ENCODE measurements at places on chromosomes 11 and 22.
A peak's percentile ranks its signal among the peaks of the same experiment; 100 is the strongest.

DNA sequence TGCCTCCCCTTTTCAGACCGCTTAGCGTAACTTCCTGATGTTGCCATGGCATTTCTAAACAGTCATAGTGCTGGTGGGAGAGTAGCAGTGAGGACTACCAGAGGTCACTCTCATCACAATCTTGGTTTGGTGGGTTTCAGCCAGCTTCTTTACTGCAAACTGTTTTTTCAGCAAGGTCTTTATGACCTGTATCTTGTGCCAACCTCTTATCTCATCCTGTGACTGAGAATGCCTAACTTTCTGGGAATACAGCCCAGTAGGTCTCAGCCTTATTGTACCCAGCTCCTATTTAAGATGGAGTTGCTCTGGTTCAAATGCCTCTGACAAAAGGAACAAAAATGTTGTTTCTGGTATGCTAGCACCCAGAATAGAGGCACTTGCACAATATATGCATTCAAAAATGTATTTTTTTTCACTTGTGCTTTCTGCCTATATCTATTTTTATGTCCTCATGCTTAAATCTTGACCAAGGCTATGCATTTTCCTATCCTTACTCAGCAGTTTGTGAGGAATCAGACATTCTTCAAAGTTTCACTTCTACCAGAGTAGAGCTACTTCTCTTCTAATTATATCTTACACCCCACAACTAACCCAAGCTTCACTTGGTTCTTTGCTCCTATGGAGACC lies 16.1 kb upstream of the OR51M1 start:
- no peak for DNase-seq

DNA sequence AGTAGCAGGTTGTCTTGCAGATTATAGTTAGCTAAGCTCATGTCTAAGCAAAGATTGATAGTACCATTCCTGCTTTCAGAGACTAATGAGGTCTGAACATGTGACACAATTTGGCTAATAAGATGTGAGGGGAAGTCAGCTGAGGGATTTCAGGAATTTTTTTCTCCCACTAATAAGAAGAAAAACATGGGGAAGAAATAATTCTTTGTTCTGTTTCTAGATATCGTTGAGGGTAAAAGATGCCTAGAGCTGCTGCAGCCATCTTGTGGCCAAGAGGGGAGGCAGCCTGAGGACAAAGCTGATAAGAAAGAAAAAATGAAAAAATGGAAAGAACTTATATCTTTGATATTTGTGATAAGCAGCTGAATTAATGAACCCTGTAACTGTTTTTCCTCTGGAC lies 1334.4 kb downstream of the LRRC4C start:
- no peak for DNase-seq

- DNase-seq: no peak
Observed at GRCh38 chr11:48141475-48142122, 75.0 kb upstream of the OR4B1 start.

DNA sequence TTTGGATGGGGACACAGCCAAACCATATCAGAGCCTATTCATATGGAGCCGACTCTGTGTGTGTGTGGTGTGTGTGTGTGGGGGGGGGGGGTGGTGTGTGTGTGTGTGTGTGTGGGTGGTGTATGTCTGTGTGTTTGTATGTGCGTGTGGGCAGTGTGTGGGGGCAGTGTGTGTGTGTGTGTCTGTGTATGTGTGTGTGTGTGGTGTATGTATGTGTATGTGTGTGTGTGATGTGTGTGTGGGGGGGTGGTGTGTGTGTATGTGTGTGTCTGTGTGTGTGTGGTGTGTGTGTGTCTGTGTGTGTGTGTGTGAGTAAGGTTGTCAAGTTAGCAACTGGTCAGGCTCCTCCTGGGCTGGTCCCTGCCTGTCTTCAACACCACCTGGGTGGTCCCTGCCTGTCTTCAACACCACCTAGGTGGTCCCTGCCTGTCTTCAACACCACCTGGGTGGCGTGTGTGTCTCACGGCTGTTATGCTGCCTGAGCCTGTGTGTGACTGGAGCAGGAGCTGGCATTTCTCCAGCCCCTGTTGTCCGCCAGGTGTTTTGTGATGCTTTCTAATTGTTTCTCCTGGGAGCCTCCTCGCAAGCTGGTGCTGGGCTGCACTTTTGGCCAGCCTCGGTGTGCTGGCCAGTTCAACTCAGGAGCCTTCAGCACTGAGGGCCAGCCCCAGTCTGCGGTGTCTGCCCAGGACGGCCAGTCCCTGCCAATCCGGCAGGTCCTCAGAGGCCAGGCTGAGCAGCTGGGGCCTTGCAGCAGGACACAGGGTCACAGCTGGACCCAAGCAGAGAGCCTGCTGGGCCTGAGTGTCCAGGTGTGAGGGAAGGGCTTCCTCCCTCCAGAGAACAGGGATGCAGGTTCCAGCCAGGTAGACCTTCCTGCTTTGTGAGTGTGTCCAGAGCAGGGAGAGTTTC lies 21.5 kb upstream of the PVALB start:
- DNase-seq: peak; percentile 9

DNA sequence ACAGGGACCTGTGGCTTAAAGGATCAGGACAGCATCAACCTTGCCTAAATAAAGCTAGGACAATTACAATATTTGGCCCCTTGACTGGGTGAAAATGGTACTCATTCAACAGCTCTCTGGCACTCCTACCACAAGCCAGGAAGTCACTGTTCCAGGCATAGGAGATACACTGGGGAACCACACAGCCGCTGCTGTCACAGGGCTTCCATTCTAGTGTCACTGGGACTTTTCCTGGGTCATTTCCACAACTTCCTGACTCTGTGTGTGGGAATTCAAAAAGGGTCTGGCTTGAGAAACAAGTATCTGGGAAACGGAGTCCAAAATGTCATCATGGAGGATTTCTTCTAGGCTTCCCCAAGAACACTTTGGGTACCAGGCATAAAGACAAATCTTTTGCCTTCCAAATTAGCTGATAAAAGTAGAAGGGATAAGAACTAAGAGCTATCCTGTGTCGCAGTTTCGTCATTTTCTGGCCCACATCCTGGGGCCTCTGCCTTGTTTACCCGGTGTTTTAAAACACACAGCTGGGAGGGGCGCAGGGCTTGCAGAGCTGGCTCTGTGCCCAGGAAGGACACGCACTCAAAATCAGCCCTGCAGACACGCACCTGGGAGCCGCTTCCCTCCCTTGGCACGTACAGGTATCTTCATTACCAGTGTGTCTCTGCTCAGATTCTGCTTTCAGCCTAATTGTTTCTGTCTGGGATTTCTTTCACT lies 38.0 kb downstream of the TMEM45B start:
- peak; percentile 82 for DNase-seq

DNA sequence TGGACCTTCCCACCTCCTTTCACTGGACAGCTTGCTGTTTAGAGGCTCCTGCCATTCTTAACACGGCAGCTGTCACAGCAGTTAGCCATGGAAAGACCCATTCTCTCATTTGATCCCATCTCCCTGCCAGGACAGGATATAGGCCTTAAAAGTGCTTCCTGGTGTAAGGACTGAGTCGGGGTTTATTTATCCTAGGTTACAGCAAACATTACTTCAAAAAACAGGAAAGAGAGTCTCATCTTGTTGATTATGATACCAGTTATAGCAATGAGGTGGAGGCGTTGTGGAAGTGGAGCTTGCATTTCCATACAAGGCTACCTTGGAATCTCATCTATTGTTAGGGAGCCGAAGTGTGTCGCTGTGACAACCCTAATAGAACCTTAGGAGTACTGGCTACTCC lies 17.4 kb upstream of the ETS1 start:
- DNase-seq: no peak

- DNase-seq: no peak
Observed at GRCh38 chr11:46760429-46761128, 41.6 kb downstream of the F2 start.

GRCh38 chr11:9567401-9567800 lies 6.1 kb upstream of the WEE1 start:
- no peak for DNase-seq

DNA sequence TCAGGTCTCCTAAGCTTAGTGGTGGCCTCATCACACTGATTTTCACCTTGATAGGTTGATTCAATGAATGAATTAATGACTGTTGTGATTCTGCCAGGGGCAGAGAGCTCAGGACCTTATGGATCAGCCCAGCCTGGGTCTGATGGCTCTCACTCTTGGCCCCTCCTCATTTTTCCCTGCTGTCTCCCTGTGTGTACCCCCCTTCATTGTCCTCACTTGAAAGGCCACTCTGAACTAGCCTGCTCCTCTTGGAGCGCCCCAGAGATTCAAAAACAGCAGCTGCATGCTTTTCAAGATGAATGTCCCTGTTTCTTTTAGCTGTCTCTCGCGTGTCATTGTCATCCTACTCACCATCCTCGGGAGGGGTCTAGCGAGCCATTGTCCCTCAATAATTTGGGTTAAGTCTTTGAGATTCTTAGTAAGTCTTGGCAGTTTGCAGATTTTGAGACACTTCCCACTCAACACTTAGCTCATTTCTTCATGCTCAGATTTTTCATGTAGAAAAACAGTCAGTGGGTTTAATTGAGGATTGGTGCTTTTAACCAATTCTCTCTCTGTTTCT lies 42.5 kb upstream of the MICAL2 start:
- DNase-seq: no peak

DNA sequence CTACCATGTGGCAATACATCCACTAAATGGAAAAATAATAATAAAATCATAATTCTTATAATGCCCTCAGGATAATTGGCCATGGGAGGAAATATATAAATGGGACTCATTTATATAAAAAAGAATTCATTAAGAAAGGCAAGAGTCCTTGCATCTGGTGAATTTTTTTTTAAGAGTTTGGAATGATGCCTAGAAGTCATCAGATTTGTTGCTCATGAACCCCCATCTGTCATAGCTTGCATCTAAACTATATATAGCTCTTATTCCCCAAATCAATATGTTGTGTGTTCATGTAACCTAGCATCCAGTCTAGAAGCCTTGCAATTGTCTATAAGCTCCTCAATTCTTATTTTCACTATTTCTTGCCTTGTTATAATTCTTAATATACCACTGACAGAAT lies 75.9 kb downstream of the CADM1 start:
- DNase-seq: no peak

DNA sequence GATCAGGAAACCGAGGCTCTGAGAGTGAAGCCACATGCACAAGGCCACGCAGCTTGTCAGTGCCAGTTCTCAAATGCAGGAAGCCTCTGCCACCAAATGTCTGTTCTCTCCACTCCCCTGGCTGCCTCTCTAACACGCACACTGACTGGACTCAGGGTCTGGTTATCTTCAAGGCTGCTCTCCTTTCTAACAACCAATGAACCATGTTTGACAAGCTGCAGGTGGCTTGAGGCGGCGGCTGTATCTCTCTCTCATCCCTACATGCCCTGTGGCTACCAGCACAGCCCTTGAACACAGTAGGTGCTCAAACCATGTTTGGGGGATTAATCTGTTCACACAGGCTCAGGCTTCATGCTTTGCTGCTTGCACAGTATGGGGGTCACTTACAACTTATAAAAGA lies 23.7 kb downstream of the MFNG start:
- DNase-seq: no peak

- no peak for DNase-seq
Observed at GRCh38 chr22:40535642-40536041, 100.9 kb downstream of the MRTFA start.

GRCh38 chr11:69699213-69699612 lies 4.6 kb downstream of the FGF19 start:
- DNase-seq: peak; percentile 71

GRCh38 chr22:17853073-17853472 lies 78.8 kb upstream of the BID start:
- DNase-seq: no peak

DNA sequence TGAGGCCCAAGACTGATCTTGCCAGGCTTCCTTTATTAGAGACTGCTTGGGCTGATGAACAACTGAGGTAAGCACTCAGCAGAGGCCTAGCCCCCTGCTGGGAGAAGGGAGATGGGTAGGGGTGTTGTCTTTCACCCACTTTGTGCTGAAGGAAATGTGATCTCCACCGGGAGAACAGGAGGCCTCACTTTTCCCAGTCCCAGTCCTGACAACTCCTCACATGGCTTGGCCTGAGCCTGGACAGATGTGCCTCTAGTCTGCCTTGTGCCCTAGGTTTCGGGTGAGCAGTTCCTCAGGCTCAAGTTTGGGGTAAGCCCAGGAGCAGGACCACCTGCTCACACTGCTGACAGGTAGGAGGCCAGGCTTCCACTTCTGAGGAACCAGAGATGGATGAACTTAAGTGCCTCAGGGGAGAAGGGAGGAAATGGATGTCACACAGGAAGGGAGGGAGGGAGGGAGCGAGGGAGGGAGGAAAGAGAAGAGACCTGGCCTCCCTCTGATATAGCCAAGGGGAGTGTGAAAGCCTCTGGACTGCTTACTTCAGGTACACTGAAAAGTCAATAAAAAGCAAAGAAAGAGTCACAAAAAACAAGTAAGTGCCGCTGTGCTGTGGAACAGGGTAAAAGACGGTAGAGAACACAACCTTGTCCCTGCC lies 8.1 kb downstream of the CLPB start:
- DNase-seq: no peak

DNA sequence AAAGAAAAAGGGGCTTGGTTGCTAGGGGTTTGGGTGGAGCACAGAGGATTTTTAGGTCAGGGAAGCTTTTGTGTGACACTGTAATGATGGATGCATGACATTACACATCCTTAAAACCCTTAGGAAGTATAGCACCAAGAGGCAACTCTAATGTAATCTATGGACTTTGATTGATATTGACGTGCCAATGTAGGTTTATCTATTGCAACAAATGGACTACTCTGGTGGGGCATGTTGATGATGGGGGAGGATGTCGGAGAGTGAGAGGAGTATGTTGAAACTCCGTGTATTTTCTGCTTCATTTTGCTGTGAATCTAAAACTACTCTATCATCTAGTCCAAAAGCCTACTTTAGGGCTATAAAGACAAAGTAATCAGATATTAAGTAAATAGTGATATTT lies 72.3 kb upstream of the PAX6 start:
- no peak for DNase-seq

DNA sequence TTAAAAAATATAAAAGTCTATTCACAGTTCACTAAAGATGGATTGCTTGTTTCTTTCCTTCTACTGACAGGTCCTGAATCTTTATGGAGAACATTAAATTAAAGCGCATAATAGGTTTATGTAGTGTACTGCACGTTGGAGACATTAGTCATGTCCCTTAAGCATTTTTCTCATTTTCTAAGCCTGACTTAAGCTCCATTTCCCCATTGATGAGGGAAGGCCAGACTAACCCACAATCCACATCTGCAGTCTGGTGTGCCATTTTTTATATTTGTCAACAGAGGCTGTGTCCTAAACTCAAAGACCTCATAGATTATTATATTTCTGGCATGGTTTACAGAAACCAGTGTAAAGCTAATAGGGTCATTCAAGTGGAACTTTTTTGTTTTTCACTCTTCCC lies 39.9 kb downstream of the CADM1 start:
- no peak for DNase-seq

DNA sequence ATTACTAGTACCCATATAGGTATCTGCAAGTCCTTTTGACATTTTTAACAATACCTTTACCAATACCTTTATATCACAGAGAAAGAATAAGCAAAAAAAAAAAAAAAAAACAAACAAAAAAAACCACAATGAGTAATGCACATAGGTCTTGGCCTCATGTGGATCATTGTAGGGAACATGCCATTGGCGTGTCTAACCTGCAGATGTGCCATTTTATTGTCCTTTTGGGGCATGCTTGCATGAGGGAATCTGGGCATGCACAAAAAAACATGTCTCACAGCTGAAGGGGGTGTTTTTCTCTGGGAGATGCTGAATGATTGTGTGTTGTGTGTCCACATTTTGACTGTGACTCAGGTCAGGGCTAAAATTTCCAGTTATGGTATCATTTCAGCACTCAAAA lies 361.6 kb downstream of the GUCY1A2 start:
- DNase-seq: no peak
